Stimulated activated CD4-positive, alpha-beta T cell treated with anti-CD3 and anti-CD28 coated beads, Interleukin-4, amount 100 ng/mL, for 4 hours (primary cell): ENCODE measurements at places on chromosomes 6 and 20.

DNA sequence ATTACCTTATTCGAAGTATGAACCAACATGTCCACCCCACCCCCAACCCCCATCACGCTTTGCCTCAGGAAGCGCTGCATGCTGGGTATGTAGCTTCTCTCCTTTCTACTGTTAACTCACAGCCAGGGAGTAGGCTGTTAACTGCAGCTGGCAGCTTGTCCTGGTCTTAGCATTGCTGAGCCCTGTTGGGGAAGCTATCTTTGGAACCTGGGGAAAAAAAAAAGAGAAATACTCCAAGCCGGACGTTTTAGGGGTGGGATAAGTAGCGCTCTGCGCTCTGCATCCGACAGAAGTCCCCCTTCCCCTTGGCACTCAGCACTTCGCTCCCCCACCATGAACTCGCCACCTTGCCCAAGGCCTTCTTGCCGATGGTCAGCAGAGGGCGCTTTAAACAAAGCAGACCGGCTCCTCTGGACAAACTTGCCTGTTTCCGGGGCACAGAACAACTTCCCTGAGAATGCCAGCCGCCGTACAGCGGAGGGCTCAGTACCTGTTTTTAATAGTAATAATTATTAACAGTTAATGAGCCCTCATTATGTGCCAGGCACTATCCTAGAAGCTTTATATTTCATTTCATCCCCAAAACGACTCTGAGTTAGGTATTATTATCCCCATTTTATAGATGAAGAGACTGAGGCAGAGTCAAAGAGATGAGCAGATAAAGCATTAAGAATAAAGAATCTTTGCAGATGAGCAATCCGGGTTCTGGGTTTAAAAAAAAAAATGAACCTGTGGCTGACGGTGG lies 35.2 kb upstream of the MDFI start:
- DNase-seq: peak; percentile 63

DNA sequence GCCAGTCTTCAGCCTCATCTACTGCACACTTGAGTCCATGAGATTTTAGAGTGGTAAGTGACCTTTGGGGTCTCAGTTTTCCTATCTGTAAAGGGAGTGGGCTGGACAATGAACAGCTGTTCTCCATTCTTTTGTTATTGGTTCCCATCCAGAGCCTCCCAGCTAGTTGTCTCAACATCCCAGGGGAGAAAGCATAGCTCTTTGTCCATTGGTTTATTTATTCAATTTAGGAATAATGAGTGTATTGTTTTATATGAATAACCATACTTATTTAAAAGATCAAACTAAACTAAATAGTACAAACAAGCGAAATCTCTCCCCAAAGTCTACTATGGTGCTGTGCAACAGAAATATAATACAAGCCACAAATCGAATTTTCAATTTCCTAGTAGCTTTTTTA lies 13.7 kb downstream of the PIGT start:
- no peak for DNase-seq

DNA sequence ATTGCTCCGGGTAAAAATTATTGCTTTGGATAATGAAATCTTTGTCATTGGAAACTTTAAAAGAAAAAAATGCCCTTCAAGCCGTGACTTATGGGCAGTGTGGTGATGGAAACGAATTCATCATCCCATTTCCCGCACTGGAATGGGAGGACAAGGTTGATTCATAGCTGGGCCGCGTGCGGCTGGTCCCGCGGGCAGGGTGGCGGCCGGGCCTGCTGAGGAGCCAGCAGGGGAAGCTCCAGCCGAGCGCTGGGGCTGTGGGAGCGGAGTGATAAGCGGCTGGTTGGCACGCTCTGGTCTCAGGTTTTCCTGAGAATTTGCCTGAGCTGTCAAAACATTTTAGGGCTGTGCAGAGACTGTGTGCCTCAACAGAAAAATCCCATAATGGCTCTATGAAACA lies 351.7 kb downstream of the CDC5L start:
- no peak for DNase-seq

GRCh38 chr6:147759093-147759492 lies 250.6 kb downstream of the SAMD5 start:
- no peak for DNase-seq

GRCh38 chr6:7180751-7181150 lies 73.0 kb downstream of the RREB1 start:
- DNase-seq: no peak

- peak; percentile 24 for DNase-seq
Observed at GRCh38 chr20:63177134-63177784, 38.7 kb downstream of the YTHDF1 start.

GRCh38 chr6:34383161-34383631 lies 9.3 kb downstream of the NUDT3 start:
- no peak for DNase-seq

- DNase-seq: no peak
Observed at GRCh38 chr6:144320741-144321140, 35.6 kb downstream of the UTRN start.

DNA sequence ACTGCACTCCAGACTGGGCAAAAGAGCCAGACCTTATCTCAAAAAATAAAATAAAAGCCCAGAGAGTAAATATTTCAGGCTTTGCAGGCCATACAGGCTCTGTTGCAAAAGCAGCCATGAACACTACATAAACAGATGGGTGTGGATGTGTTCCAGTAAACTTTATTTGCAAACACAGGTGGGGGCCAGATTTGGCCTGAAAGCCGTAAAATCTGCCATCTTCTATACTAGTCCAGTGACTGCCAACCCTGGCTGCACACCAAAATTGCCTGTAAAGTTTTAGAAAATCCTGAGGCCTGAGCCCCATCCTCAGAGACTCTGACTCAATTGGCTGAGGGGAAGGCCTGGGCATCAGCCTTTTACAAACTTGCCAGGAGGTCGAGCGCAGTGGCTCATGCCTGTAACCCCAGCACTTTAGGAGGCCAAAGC lies 103.6 kb downstream of the ZMYND8 start:
- DNase-seq: no peak

DNA sequence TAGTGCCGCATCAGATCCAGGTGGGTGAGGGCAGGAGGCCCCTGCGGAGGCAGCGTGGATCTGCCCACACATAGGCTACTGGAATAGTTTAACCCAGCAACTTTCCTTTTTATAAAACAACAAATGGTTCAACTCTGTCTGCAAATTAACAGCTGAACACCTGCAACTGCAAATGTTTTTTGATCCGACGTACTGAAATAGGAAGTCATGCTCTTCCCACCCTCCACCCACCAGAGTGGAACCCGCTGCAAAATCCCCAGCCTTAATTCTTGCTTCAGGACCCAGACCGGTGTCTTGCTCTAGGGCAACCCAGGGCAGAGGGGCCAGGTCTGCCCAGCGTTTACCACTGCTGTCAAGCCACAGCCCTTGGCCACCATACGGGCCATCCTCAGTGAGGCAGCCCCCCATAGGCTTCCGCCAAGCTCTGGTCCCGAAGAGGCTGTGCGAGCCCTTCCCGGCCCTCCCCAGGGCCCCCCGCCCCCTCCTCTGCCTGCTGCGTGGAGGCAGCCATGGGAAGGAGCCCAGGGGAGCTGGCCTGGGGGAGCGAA lies 334.3 kb downstream of the ZFAND3 start:
- DNase-seq: no peak

DNA sequence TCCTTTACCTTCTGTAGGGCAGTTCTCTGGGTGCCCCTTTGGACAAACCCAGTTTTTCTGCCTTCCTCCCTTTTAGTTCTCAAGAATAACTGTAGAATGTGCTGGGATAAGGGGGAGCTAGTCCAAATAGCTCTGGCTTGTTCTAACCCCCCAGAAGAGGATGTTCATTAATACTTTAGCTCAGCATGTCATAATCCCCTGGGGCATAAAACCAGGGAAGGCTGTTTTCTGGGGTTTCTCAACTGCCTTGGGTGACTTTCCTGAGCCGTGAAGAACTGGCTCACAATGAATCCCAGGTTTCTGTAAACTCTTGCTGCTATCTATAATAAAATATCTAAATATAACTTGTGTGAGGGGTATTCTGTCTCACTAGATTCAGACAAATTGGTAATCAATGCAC lies 44.5 kb upstream of the RNF217 start:
- DNase-seq: no peak
